Stimulated activated CD4-positive, alpha-beta T cell treated with anti-CD3 and anti-CD28 coated beads, Interleukin-4, amount 100 ng/mL, for 1 hour (primary cell): ENCODE measurements at places on chromosomes 11 and 22.
A peak's percentile ranks its signal among the peaks of the same experiment; 100 is the strongest.

- peak; percentile 20 for DNase-seq
Measured at GRCh38 chr11:47980907-47981621, 705 bp downstream of the PTPRJ start.

DNA sequence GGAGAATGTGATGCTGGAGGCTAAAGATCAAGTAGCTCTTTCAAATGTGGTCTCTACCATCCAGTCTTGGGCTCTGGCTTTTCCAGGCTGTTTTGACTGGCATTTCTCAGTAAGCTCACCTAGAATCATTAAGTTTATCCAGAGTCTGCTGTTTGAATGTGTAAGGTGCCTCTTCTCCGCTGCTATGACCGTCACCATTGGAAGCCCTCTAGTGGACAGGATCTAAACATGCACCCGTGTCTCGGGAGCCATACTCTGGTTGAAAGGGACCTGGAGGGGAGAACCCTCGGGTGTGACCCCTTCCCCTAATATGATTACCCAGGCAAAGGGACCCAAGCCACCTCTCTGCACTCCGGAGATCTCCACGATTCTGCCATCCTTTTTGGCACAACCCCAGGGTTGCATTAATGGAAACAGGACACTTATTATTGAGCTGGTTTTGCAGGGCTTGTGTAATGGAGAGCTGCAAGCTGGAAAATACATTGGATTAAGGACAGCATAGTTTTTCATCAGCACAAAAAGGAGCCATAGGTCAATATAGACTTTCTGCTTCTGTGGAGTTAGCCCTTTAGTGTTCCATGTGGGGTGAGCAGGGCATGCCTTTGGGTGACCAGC lies 191.0 kb upstream of the LARGE1 start:
- peak; percentile 2 for DNase-seq

- DNase-seq: no peak
Measured at GRCh38 chr11:96319898-96320656, 22.9 kb downstream of the MAML2 start.

DNA sequence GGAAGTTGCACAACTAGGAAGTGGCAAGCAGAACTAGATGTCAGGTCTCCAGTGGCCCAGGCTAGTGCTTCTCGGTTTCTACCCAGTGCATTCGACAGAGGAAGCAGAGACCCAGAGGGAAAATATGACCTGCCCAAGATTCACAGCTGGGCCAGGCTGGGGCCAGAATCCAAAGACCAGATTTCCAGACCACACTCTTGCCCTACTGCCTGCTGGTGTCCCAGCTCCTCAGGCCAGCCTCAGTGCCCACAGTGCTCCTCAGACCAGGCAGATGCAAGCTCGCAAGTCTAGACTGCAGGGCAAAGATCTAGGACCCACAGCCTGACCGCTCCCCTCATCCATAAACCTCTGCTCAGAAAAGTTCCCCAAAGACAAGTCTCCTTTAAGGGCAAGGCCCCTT lies 262.6 kb downstream of the BUD13 start:
- DNase-seq: no peak

GRCh38 chr22:19674929-19675253 lies 39.4 kb upstream of the SEPTIN5 start:
- no peak for DNase-seq

GRCh38 chr22:31230871-31231621 lies 18.9 kb downstream of the LIMK2 start:
- DNase-seq: peak; percentile 43

DNA sequence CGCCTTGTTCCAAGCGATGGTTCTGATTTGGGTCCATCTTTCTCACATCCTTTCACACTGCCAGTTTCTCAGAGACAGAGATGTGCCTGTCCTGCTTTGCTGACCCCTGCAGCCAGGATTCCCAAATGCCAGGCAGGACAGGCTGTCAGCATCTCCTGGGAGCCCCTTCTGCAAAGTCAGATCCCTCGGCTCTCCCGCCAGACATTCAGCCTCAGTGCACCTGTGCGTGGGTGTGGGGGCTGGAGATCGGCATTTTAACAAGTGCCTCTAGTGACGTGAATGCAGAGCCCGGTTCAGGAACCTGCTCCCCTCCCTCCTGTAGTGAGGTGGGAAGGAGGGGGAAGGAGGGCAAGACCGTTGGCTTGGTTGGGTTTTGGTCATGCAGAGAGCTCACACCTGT lies 108.9 kb upstream of the FGF3 start:
- no peak for DNase-seq

- DNase-seq: no peak
Measured at GRCh38 chr11:120055646-120056045, 82.3 kb downstream of the TRIM29 start.

GRCh38 chr11:95296165-95296564 lies 65.2 kb upstream of the SESN3 start:
- DNase-seq: no peak

GRCh38 chr11:72624496-72625201 lies 49.6 kb downstream of the PDE2A start:
- DNase-seq: no peak

DNA sequence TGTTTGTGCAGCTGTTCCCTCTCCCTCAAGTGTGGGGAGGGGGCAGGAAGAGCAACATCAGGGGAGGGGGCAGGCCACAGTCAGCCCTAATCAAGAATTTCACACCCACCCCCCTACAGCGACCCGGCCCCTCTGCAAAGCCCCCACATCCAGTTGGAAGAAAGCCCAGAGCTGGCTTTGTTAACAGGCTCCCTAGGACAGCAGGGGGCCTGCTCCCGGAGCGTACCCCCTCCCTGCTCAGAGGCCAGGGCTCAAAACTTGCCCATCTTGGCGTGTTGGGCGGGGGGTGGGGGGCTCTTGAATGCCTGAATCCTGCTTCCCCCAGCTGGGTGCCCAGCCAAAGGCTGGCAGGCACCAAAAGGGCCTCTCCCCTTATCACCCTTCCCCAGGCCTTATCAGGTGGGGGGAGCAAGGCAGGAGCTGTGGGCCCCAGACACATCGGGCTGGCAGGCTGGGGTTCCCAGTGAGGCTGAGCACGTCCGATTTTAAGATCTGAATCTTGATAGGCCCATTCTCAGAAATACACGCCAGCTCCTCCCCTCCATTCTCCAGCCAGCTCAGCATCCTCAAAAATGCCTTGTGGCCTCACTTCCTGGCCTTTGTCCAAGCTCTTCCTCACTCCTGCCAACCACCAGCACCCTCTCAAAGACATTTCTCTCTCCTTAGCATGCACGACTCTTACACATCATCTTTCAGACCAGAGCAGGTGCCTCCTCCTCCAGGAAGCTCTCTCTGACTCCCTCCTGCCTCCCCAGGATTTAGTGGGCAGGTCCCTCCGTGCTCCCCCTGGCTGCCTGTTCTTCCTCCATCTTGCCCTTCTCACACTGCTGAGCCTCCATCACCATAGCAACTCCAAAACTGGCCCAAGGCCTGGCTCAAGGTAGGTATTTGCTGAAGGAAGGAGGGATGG lies 384.8 kb downstream of the MN1 start:
- no peak for DNase-seq

- no peak for DNase-seq
Measured at GRCh38 chr11:30002157-30002785, 14.6 kb downstream of the KCNA4 start.

DNA sequence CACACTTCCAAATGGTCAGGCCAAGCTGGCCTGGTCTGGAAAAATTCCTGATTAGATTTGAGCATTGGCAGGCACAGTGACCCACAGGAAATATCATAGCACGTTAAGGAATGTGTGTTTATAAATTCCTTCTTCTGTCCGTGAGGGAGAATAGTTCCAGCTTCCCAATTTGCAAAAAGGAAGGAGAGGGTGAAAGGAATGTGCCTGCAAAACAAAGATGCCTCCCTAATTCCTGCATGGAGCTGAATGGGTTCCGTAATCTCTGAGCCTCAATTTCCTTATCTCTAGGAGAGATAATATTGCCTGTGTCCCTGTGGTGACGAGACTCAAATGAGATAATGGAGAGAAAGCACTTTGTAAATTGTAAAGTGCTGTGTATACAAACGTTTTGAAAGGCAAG lies 105.1 kb downstream of the FEZ1 start:
- DNase-seq: no peak

GRCh38 chr11:112024178-112024772 lies 933 bp upstream of the DLAT start:
- DNase-seq: no peak

DNA sequence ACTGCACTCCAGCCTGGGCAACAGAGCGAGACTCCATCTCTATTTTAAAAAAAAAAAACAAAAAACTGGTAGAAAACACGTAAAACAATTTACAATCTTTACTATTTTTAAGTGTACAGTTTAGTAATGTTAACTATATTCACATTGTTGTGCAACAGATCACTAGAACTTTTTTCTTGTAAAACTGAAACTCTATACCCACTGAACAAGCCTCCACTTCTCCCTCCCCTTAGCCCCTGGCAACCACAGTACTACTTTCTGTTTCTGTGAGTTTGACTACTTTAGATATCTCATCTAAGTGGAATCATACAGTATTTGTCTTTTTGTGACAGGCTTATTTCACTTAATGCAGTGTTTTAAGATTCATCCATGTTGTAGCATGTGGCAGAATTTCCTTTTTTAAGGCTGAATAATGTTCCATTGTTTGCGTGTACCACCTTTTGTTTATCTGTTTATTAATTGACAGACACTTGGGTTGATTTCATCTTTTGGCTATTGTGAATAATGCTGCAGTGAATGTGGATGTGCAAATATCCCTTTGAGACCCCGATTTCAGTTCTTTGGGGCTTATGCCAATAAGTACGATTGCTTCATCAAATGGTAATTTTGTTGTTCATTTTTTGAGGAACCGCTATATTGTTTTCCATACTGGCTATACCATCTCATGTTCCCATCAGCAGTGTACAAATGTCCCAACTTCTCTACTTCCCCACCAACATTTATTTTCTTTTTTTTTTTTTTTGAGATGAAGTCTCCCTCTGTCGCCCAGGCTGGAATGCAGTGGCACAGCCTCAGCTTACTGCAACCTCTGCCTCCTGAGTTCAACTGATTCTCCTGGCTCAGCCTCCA lies 11.0 kb downstream of the DDB2 start:
- peak; percentile 21 for DNase-seq

- DNase-seq: no peak
Measured at GRCh38 chr11:129215506-129216245, 23.6 kb upstream of the ARHGAP32 start.

- no peak for DNase-seq
Measured at GRCh38 chr11:118623269-118623655, 15.8 kb downstream of the PHLDB1 start.

- DNase-seq: no peak
Measured at GRCh38 chr22:45814198-45814597, 142.6 kb downstream of the ATXN10 start.

DNA sequence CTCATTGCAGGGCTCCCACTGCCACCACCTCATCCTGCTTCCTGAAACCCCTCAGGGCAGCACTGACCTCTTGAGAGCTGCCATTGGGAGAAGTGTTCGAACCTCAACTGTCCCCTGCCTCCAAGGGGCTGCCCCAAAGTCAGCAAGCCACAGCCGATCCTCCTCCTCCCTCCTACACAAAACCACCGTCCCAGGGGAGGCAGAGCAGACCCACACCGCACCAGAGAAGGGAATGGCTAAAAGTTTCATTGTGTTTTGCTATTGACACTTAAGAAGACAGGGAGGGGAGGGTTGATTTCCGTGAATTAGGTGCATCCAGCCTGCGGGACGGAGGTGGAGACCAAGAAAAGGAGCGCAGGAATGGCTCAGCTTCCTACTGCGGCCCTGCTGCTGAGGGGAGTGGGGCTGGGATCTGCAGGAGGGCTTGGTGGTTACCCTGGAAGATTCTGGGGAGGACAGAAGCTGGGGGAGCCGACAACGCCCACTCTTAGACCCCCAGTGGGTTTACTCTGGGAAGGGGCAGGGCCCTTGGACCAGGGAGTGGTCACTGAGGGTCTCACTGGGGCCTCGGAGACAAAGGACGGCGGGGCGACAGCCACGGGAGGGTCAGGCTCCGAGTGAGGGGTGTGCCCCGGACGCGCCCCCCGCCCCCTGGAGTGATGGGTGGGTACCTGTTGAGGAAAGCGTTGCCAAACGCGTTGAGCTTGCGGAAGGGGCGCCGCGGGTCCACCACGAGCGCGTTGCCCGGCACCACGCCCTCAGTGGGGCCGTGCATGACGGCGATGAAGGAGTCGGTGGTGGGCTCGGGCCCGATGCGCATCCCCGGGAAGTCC lies 815 bp downstream of the EHD1 start:
- no peak for DNase-seq

GRCh38 chr11:66076561-66076960 lies 6.5 kb downstream of the PACS1 start:
- DNase-seq: no peak

DNA sequence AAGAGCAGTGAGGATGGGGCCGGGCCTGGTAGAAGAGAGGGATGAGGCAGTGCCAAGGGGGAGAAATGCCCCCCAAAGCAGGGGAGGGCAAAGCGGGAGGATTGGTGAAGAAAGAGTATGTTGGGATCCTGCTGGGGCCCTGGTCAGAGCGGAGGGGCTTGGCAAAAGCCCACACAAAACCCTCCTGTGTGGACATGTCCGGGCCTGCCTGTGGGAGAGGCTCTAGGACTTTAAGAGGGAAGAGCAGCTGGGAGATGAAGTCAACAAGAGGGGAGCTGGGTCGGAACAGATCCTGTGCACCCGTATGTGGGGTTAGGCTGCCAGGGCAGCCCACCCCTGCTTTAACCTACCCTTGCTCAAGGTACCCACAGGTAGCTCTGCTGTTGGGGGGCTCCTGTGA lies 25.8 kb downstream of the ART5 start:
- no peak for DNase-seq

- DNase-seq: no peak
Measured at GRCh38 chr11:62012832-62013461, 45.5 kb upstream of the FTH1 start.

- DNase-seq: no peak
Measured at GRCh38 chr22:49355211-49355920, 472.3 kb downstream of the BRD1 start.

GRCh38 chr11:87097582-87097981 lies 59.8 kb downstream of the TMEM135 start:
- peak; percentile 18 for DNase-seq

DNA sequence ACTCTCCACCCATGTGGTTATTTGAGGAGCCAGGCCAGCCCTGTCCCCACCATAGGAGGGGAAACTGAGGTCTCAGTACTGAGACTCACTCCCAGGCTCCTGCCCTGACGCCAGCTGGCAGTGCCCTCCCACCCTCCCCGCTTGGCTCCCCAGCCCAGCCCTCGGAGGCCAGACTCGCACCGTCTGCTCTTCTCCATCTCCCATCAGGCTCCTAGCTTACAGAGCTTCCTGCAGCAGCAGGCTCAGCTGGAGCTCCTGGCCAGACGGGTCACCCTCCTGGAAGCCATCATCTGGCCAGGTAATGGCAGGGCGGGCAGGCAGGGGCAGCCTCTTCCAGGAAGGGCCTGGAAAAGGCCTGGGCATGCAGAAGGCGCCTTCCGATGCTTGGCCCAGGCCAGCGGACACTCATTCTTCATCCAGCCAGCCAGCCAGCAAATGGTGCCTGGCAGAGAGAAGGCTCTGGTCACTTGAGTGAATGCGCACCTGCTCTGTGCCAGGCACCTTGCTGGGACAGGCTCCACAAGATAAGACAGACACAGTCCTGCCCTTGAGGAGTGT lies 12.6 kb downstream of the RHBDD3 start:
- no peak for DNase-seq

- DNase-seq: no peak
Measured at GRCh38 chr11:16474659-16475058, 118.3 kb upstream of the SOX6 start.
